ENCODE measurements at places on chromosomes 2 and 18.

GRCh38 chr2:157596992-157597681, 31.5 kb downstream of the ACVR1C start:
- DNase-seq: peak; percentile 66

DNA sequence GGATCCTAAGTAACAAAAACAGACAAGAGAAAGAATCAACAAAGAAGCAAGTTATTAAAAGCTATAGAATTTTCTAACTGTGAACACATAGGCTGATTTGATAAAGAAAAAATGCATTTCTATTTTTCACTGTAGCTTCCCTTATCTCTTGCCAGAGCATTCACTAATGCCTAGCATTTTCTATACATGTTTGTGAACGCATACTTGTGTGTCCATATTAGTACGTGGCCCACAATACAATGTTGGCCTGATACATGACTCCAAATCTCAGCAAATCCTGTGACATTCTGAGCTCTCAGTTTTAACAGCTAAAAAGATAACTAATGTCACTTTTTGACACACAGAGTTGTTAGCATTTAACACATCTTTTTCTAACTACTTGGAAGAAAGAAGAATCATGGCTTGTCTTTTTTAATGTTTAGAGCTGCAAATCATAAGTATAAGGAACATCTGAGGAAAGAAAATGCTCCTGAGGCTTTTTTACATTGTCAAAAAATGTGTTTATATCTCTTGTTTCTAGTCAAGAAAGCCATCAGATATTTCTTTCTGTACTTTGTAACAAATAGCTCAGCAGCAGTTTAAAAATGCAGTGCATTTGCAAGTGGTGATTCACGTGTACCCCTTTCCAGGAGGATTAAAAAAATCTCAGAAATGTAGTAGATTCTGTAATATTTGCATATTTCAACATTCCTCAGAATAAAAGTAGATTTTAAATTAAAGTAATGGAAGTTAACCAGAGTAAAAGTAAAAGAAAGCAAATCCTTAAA, 1646.8 kb upstream of the TMEFF2 start:
- no peak for DNase-seq

DNA sequence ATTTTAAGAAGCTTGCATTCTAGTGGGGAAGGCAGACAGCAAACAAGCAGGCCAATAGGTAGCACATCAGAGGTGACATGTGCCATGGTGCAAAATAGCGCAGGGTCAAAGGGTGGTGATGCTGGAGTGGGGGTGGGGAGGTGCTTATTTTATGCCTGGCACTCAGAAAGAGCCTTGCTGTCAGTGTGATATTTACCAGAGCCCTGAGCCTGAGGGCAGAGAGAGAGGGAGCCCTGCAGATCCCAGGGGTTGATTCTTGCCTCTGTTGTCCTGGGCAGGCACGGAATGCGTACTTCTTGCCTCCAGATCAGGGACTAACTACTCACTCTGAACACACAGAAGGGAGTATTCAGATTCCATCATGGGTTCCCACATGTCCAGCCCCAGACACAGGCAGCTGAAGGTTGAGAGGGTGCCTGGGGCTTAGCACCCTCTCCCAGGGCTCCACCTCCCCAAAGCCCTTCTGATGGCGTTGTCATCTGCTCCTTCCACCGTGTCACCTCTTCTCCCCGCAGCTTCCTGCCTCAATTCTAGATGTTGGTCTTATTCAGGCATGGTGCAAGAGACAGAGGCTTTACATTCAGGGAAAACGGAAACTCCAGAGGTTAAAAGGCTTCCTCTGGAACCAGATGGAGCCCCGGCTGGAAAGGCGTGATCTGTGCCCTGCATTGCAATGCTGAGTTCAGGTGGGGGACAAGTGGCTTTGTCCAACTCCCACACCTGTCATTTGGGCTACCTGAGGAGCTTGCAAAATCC, 252.3 kb downstream of the HAUS1 start:
- no peak for DNase-seq

- DNase-seq: no peak
Measured at GRCh38 chr2:208370881-208371633, 35.5 kb upstream of the PTH2R start.

- no peak for DNase-seq
Measured at GRCh38 chr2:99470957-99471356, 18.9 kb downstream of the REV1 start.

GRCh38 chr18:64474773-64475172, 325.9 kb upstream of the LINC00305 start:
- DNase-seq: no peak

- no peak for DNase-seq
Measured at GRCh38 chr2:141791521-141791920, 339.3 kb downstream of the LRP1B start.

DNA sequence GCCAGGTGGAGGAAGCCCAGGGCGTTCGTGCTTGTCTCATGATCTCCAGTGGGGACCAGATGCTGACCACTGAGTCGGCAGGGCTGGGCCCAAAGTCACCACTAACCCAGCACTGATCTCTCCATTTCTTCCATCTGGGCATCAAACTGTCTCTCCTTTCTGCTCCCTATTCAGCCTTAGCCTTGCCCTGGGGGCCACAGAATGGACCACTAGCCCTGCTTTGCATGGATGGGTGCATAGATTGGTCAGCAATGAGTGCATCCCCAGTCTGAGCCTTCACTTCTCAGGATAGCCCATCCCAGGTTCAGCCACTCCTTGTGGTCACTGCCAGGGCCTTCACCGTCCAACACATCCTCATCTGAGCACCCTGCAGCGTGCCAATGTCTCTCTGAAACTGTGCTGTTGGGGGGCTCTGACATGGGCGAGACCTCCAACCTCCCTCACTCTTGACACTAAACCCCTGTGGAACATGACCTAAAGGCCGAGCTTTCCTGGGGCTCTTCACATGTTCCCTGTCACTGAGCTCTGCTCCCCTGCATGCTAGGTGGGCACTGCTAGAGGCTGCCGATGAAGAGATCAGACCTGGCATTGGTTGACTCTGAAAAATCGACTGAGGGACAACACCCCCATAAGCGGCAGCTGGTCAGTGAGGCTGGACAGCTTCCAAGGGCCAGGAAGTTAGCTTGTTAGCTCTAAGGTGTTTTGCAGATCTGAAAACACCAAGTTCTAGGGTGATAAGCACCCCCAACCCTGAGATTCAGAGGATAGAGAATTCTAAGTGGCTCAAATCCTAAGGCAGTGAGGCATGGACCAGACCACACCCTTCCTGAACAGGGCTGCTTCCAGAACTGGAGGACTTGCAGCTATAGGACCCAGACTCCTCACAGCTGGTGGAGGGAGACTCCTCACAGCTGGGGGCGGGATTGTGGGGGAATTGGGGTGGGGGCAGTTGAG, 61.7 kb downstream of the HS1BP3 start:
- no peak for DNase-seq

DNA sequence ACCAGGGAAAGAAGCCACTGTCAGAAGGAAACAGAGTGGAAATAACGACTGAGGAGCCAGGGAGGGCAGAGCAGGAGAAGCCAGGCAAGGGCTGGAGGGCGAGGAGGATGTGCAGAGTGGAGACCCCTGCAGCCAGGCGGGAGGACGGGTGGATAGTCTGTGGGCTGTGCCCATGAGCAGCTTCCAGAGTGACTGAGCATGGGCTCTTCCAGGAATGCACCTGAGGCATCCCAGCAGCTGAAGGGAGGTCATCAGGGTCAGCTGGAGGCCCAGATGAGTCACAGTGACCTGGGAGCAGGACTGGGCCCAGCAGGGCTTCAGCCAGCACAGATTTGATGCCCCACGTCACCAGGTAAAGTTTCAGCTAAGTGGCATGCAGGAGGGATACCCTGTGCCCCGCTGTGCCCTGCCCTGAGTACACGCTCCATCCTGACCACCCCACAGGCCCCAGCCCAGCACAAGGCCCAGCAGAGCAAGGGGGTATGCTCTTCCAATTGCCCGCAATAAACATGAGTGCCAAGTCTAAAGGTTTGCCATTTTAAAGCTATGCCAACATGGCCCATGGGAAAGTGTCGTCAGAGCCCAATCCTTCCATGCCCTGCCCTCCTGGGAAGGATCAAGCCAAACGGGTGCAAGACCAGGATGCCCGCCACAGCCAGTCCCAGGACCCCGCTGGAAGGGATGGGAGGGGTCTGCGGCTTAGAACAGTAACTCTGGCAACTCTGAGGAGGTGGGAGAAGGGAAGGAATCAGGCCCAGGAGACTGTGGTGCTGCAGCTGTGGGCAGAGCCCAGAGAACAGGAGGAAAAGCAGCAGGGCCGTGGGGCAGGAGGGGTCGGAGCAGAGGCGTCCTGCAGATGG, 85.7 kb downstream of the SEPTIN10 start:
- peak; percentile 29 for DNase-seq

DNA sequence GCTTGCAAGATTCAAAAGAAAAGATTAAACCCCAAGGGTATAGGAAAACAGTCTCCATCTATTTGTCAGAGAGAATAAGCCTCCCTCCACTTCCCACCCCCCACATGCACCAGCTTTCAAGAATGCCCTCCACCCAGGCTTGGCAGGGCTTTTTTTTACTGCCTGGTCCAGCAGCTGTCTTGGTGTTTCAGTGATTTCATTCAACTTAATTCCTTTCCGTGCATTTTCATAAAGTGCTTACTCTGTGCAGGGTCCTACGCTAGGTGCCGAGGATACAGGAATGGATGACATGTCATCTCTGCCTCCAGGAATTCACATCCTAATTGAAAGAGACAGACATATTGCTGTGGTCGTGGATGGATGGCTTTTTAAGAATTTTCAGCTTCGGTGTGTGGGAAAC, 117.9 kb downstream of the LRATD1 start:
- no peak for DNase-seq

- no peak for DNase-seq
Measured at GRCh38 chr18:23340661-23341060, 112.4 kb upstream of the RIOK3 start.

DNA sequence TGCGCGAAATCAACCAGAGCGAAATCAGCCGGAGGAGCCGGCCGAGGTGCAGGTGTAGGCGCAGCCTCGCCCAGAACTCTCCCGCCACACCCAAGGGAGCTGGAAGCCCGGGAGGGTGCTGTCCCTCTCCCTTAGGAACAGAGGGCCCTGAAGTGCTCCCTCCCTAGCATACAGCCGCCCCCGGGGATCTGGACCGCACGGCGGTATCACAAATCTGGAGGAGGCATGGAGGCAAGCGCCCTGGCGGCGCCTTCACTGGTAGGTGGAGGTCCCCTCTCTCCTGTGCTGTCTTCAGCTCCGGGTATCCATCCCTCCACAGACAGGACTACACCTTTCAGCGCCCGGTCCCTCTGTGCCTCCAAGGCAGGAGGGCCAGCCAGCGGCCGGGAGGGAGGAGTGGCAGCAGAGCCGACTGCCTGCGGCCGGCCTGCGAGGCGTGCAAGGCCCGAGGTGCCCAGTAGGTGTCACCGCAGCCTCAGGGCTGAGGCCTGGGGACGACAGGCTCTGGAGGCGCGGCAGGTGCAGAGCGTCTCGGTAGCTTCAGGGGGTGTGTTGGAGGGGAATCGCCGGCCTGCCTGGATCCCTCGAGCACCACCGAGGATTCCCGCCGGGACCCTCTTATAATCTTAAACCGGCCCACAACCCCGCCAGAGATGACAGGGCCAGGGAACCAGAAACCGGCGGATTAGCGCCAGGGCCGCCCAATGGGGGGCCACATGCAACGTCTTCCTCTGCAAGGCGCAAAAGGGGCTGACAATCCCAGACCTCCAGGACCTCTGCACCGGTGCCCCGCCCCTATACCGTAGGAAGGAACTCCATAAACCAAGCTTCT, 2.8 kb downstream of the IHH start:
- peak; percentile 86 for DNase-seq

GRCh38 chr18:445055-445454, 55.4 kb downstream of the COLEC12 start:
- DNase-seq: no peak

DNA sequence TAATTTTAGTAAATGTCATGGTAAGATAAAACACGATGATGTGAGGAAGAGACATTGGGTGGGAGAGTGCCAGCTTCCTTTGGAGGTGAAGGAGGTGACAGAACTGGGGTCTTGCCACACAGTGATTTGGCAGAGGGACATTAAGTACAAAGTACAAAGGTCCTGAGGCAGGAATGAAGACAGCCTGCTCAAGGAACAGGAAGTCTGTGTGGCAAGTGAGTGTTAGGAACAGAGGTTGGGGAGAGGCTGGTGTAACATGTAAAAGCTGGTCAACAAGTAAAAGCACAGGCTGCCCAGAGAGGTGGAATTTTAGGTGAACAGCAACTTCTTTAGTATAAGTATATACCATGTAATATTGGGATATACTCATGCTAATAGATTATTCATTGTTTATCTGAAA, 73.1 kb downstream of the INPP5D start:
- no peak for DNase-seq

DNA sequence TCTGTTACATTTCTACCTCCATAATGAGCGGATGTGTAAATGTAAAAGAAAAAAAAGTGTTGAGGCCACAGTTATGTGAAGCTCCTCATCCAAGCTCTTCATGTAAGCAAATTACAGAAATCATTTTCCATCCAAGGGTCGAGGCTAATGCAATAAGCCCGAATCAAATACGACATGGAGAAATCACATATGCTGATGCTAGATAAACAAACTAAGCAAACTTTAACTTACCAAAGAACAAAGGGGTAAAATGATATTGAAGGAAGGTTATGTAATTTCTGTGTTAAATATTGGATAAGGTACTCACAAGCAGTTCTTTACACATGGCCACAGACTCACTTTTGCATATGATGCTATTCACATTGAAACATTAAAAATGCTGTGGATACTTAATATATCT, 310.2 kb upstream of the ID2 start:
- no peak for DNase-seq

GRCh38 chr2:144456680-144457079, 63.2 kb downstream of the ZEB2 start:
- no peak for DNase-seq
